ENCODE measurements at places on chromosomes 4 and X. TPM values are rescaled to one million over a fixed set of nuclear protein-coding genes. Genes with fewer than 3 reads are reported as not detected.
A peak's percentile ranks its signal among the peaks of the same experiment; 100 is the strongest.

The LDB2 gene
- under 0.01 TPM for total RNA-seq

The MAGEA10 gene
- total RNA-seq = not detected

The TRAPPC11 gene
- 35.0 TPM for total RNA-seq

The FGFR3 gene
- 0.54 TPM for total RNA-seq

- no peak for DNase-seq
These were observed 103.6 kb downstream of the COMMD8 start for GRCh38 chr4:47359891-47360290.

GRCh38 chrX:10414862-10415261 is 205.5 kb downstream of the MID1 start:
- no peak for DNase-seq

DNA sequence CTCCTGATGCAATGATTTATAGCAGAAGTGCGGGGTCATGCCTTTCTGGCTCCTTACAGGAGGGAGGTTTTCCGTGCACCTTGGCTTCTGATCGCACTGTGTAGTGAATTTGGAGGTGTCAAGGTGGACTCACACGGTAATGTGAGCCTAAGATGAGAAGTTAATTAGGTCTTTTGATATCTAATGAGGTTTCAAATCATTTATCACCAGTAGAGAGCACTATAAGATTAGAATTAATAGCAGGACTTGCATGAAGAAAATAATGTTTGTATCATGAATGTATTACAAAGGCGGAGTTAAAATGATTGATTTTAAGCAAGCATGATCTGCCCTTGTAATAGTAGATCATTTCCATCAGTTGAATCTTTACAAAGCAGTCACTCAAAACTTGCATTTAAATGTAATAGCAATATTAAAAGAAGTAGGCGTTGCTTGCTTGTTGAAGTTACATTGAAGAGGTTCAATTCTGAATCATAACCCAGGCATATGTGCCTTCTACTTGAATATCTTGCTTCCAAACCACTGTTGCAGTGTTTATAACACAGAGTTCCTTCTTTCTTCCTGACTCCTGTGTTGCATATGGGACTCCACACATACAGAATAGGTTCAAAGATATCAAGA is 152.1 kb downstream of the FMR1NB start:
- peak; percentile 6 for DNase-seq

GRCh38 chr4:5758741-5759140 is 47.7 kb downstream of the EVC start:
- no peak for DNase-seq

- no peak for DNase-seq
These were observed 788.6 kb downstream of the GLUD2 start for GRCh38 chrX:121836000-121836399.

DNA sequence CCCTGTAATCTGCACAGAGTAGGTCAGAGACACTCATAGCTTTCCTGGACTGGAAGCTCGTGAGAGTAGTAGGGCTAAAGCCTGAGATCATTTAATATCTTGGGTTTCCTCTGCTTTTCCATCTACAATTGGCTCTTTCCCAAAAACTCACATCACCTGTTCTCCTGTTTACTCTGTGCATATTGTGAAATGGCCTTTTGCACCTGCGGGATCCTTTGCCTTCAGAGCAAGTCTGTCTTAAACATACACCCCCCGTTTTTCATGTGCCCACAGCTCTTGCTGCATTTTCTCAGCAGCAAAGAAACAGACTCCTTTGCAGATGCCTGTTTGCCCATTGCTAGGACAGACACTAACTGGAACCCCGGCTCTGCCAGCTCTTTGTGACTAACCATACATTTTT is 608.3 kb upstream of the PCDH10 start:
- no peak for DNase-seq

DNA sequence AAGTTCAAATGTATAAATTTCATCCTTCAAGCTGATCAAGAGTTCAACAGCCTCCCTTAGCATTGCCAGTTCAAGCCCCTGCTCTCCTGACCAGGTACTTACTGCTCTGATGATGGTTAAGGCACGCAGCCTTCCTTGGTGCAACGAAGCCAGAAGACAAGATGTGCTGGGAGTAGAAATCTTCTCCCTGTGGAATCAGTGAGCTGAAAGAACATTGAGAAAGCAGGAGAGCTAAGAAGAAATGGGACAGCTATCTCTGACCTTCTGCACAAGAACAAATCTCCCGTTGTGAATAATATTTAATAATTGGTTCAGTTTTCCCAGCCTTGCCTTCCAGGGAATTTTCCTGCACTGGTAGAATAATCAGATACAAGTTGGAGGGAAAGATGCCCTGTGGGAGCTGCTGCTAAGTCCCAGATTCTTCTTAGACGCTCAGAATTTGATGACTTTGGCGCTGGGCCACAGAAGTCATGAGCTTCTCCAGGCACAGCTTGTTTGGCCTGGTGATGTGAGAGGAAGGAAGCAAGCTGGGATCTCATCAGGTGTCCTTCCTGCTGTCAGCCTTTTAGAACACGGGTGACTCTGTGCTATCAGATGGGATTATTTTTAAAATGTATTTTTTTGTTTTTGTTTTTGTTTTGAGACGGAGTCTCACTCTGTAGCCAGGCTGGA is 77.8 kb downstream of the CD38 start:
- DNase-seq = no peak

Measured in hematopoietic multipotent progenitor cell (in vitro differentiated cells).